T-helper 9 cell (primary cell): ENCODE measurements at places on chromosomes 5 and 9.
A peak's percentile ranks its signal among the peaks of the same experiment; 100 is the strongest.

DNA sequence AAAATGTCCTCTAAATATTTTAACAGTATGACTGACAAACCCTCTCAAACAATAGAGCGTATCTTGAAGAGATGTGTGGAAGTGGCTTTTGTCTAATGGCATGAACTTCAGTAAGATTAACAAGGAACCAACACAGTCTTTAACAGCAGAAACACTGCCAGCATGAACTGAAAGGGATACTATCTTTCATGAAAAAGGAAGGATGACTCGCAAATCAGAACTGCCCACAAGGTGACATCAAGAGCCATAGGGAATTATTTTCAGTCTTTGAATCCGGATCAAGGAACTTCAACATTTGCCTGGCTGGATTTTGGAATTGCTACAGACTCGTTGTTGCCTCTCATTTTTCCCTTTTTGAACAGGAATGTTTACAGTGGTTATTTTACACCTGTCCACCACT is 5.1 kb upstream of the HEXB start:
- DNase-seq, result no peak

DNA sequence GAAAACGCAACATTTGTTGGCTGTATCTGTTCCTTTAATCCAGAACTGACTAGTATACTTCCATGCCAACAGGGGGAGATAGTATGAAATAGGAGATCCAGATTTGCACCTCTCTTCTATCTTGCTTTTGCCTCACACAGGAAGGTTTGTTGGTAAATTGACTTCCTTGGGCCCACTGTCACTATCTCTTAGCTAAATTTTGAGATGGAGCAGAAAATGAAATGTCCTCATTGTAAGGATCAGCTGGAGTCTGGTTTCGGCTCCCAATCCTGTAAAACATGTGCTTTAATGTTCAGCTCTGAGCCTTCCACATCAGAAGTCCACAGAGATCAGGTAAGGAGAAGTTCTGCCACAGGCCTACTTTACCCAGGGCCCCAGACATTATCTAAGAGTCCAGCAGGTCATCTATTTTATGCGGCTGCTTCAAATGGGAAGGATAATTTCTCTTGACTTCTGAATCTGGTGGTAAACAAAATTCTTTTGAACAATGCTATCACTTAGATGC is 176.8 kb downstream of the FER start:
- no peak for DNase-seq

GRCh38 chr5:124660229-124661093 is 86.0 kb downstream of the ZNF608 start:
- no peak for DNase-seq

DNA sequence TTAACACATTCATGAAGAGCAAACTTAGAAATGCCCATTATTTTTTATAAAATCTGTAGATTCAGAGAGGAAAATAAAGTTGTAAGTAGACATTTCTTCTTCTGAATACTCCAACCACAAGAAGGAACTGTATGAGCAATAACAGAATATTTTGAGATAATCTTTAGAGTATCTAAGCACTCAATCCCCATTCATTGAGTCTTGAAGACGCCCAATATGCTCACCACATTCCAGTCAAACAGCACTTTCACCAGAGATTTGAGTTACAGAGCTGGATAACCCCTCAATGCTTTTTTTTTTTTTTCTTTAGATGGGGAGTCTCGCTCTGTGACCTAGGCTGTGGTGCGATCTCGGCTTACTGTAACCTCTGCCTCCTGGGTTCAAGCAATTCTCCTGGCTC is 14.7 kb upstream of the RIC1 start:
- no peak for DNase-seq

- peak; percentile 39 for DNase-seq
Observed at GRCh38 chr9:78030553-78031443, 813 bp downstream of the GNAQ start.

GRCh38 chr9:706073-706472 is 135.4 kb upstream of the DMRT1 start:
- DNase-seq, result no peak

- DNase-seq, result no peak
Observed at GRCh38 chr9:127096208-127096607, 26.2 kb downstream of the ANGPTL2 start.

DNA sequence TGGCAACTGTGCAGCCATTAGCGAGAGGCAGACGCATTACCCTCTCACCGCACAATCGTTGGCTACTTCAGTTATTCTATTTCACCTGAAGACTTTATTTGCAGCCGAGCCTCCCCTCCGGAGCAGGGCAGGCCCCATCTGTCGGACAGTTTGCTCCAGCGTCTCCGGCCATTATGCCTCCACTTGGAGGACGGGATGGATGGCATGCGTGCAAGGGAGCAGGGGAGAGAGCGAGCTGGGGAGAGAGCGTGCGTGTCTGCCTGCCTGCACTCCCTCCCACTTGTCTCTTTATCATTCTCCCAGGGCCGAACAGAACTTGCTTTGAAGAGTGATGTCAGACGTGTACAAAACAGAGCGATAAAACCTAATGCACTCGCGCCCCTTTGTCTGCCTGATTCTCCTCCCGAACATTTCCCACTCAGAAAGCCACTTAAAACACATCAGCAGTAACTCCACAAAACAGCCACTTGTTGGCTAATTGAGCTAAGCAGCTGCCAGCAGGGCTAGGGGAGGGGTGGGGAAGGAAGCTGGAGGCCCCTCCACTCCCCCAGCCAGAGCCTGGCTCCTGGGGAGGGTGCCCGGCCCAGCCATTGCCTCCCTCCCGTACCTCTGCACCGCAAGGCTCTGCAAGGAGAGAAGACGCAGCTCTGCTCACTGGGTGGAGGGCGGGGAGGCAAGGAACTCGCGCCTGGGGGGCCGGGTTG is 43.4 kb upstream of the FUBP3 start:
- DNase-seq, result no peak

DNA sequence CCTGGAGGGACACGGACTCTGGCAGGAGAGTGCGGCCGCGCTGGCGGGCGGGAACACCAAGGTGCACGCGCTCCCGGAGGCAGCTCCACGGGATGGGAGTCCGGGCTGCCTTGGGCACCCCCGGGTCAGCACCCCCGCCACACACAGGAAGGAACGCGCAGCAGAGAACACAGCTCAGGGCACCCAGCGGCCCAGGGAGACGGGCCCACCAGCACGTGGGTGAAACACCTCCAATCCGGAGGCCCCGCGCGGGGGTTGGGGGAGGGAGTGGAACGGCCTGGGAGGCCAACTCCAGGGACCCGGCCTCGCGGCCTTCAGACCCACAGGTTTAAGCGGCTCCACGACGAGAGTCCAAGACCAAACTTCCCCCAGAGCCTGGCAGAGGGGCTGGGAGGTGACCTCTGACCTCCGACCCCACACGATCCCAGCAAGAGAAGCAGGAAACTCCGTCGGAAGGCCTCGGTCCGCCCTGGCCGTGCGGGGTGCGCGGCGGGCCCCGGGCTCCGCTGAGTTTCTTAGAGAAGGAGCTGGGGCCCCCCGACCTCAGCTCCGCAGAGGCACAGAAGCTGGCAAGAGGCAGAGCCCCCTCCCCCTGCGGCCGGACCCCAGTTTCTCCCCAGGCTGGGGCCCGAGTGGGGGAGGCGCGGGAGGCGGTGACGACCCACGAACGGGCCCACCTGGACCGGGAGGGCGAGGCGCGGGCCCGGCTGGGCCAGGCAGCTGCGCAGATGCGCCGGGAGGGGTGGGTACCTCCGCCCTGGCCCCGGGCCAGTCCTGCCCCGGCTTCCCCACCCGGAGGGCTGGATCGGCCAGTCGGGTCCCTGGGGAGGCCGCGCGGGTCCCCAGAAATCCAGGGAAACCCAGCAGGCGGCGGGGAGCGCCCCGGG is 851 bp downstream of the NACC2 start:
- peak; percentile 34 for DNase-seq

DNA sequence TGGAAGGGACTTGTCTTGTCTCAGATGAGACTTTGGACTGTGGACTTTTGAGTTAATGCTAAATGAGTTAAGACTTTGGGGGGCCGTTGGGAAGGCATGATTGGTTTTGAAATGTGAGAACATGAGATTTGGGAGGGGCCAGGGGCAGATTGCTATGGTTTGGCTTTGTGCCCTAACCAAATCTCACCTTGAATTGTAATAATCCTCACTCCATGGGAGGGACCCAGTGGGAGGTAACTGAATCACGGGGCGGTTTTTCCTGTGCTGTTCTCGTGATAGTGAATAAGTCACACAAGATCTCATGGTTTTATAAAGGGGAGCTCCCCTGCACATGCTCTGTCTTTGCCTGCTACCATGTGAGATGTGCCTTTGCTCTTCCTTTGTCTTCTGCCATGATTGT is 72.1 kb downstream of the RAI14 start:
- no peak for DNase-seq

DNA sequence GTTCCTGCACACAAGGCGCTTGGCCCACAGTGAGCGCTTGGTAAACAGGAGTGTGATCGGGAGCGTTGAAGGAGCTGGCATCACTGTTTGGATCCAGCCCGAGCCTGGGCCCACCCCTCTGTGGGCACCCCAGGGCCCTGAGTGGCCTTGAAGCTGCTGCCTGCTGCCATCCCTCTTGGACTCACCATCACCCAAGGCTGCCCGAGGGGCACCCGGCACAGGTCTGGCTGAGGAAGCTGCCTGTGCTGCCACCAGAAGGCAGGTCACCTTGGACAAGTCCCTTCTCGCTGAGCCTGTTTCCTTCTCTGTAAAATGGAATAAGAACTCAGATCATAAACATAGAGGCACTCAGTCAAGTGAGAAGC is 53.6 kb downstream of the LRSAM1 start:
- no peak for DNase-seq

GRCh38 chr5:173715607-173716006 is 99.2 kb upstream of the BOD1 start:
- DNase-seq, result no peak

DNA sequence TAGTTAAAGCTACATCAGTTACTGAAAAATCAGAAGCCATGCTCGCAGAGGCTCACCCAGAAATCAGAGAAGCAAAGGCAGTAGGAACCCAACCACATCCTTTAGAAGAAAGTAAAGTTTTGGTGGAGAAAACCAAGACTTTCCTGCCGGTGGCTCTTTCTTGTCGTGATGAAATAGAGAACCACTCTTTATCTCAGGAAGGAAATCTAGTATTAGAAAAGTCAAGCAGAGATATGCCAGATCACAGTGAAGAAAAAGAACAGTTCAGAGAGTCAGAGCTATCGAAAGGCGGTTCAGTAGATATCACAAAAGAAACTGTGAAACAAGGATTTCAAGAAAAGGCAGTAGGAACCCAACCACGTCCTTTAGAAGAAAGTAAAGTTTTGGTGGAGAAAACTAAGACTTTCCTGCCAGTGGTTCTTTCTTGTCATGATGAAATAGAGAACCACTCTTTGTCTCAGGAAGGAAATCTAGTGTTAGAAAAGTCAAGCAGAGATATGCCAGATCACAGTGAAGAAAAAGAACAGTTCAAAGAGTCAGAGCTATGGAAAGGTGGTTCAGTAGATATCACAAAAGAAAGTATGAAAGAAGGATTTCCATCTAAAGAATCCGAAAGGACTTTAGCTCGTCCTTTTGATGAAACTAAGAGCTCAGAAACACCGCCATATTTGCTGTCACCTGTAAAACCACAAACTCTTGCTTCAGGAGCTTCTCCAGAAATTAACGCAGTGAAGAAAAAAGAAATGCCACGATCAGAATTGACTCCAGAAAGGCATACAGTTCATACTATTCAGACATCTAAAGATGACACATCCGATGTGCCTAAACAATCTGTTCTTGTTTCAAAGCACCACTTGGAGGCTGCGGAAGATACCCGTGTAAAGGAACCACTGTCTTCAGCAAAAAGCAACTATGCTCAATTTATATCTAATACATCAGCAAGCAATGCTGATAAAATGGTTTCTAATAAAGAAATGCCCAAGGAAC is 47.2 kb downstream of the CMYA5 start:
- no peak for DNase-seq

DNA sequence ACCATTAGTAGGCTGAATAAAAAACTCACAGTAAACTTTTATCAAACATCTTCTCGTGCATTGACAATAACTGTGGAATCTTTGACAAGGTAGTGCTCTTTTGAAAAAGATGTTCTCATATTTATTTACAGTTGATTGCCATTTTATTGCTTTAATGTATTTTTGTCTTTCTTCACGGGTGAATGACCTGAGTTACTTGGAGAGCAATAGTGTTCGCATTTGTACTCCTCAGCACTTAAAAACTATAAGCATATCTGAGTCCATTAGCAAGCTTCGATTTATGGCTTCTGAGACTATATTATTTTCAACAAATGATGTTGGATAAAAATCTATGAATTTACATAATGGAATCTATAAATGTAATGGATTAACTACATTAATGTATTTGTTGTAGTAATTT is 1012.3 kb downstream of the CDH9 start:
- no peak for DNase-seq

DNA sequence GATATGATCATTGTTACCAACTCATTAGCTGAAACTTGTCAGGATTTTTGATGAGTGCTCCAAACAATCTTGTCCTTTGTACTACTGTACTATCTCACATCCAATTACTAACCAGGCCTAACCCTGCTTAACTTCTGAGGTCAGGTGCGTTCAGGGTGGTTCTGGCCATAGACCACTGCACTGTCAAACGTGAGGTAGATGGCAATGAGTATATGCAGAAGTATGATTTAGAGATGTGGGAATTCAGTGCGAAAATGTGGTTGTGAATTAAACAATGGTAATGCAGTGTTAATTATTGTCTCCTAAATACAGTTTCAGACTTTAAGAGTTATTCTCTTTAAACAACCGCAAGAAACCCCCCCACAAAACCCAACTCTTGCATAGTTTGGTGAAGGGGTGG is 86.5 kb downstream of the ANKRD55 start:
- DNase-seq, result no peak

DNA sequence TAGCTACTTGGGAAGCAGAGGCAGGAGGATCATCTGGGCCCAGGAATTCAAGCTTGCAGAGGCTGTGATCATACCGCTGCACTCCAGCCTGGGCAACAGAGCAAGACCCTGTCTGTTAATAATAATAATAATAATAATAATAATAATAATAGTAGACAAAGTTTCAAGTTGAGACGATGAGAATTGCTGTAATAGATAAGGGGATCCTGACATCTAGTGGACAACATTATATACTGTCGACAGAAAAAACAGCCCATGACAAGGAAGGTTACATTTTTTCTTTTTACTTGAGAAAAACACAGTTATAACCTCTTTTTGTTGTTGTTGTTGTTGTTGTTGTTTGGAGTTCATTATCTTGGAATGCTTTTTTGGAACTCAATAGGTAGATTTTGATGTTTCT is 35.3 kb downstream of the NDFIP1 start:
- DNase-seq, result no peak

GRCh38 chr5:90356622-90357021 is 52.9 kb downstream of the CETN3 start:
- no peak for DNase-seq

DNA sequence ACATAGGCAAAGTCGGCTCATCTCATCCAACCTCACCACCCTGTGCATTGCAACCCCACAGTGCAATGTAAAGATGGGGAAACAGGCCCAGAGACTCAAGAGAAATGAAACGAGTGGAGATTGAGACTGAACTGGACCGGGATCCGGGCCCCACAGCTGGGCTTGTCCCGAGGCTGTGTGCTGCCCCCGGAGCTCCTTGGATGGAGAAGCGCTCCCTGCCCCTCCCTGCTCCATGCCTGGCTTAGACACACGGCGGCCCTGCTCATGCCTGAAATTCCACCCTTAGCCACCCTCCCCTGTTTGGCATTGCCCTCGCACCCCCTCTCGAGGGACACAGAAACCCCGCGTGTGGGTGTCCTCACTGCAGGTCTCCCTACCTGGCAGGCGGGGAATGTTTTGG is 27.2 kb upstream of the FCN1 start:
- DNase-seq, result no peak
